ENCODE measurements at places on chromosomes 12 and 14.

DNA sequence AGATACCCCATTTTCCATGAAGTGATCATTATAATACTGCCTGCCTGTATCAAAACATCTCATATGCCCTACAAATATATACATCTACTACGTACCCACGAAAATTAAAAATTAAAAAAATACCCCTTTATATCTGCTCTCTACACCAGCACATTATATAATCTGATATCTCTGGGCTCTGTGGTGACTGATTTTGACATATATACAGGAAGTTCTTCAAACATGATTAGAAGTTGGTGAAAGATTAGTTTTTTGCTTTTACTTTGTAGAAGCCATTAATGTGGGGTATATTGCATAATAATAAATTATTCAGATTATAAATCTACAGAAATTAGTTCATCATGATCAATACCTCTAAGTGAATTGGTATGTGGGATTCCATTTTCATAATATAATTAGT lies 126.7 kb upstream of the MDM1 start:
- DNase-seq: no peak

DNA sequence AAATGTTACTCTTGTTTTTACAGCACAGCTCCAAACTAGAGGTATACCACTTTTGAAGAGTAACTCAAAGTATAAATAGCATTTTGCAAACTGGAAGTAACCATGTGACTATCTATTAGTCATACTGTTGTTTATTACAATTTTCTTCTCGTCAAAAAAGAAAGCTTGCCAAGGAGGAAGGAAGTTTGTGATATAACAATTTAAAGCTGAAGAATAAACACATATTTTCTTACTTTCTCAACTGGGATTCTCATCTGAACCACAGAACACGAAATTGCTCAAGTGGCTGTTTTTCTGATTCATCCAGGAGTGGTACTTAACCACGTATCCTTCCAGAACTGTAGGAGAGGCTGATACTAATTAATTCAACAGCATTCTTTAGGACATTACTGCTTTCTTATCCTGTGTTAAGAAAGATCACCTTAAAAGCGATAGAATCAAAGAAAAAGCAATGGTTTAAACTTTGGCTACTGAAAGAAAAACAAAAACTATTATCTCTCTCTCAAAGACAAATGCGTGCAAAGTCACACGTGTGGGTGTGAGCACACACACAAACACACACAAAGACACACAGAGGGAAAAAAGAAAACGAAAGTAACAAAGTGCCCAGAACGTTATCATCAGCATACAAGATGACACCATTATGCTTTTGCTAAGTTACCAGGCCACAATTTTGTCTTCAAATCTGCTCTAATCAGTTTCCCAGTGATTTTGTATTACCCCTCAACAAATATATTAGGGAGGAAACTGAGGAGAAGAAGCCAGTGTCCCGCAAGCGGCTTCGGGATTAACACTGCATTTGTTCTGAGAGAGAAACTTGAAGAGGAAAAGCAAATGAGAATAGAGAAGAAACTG lies at the start of gene CLEC2B:
TSS of gene CLEC2B (minus strand) at position 48 of the 855 bp plus-strand sequence.
- DNase-seq: peak; percentile 53

GRCh38 chr12:67981287-67982162 lies 7.7 kb upstream of the IFNG-AS1 start:
- DNase-seq: peak; percentile 96

GRCh38 chr14:91636604-91637003 lies 95.3 kb downstream of the CATSPERB start:
- DNase-seq: no peak

- DNase-seq: no peak
These were observed 26.3 kb downstream of the ZFYVE21 start for GRCh38 chr14:103741876-103742275.

DNA sequence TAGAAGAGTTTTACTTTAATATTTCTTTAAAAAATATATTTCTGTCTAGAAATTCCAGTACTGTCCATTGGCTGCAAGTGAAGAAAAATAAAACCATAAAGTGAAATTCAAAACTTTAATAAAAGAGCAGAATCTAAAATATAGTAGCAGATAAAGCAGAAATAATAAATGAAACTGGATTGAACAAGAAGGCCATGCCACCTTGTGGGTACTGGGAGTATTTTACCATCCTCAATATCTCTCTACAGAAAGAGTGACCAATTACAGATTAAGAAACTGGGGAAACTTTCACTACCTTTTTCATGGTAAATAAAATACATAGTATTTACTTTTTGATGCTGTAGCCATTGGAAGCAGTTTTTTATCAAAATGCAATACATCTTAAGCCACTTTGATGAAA lies 220.5 kb downstream of the BCAT1 start:
- no peak for DNase-seq

- DNase-seq: no peak
These were observed 60.0 kb downstream of the BTG1 start for GRCh38 chr12:92085736-92086040.
